ENCODE measurements at places on chromosomes 13 and 19. TPM values are rescaled to one million over a fixed set of nuclear protein-coding genes. Genes with fewer than 3 reads are reported as not detected.
A peak's percentile ranks its signal among the peaks of the same experiment; 100 is the strongest.

DNA sequence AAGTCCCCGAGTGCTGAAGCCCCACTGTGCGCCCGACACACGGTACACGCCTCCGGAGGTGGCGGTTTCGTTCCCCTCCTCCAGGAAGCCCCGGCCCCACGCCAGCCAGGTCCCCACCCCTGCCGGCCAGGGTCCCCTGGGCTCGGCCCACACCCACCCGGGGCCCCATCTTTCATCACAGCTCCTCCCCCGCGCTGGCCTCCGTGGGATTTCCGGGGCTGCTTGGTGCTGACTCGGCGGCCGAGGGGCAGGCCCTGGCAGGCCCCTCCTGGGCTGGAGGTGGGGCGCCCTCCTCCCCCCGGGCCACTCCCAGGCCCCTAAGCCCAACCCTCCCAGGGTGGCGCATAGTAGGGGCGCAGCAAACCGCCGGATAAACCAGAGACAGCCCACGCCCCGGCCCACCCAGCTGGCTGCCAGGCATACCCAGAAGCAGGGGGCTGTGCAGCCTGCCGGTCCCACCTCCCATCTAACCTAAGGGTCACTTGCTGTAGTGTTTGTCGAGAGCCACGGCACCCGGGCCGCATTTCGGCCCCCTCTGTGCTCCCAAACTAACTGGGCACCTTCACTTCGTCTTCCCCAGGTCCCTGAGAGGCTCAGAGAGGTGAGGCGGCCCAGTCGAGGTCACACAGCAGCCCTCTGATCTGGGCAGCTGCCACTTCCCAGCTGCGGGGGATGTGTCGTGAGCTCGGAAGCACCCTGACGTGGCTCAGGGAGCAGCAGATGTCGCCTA, 6.6 kb downstream of the ZBTB7A start:
- peak; percentile 58 for DNase-seq

DNA sequence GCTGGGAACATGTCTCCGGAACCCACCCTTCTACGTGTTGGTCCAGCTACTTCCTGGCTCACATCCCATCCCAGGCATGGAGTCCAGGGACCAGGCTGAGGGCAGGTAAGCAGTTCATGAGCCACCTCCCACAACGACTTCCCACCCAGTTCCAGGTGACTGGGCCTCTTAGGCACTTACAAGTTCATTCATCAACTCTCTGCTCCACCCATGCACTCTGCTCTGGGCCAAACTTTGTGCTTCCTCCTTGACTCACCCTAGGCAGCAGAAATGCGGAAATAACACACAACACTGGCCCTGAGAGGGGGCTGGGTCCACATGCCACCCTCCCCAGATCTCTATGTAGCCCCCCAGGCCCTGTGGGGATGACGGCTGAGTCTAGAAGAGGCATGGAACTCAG, 20.5 kb downstream of the IQCN start:
- no peak for DNase-seq

Gene ANKLE1
- 0.28 TPM for total RNA-seq

Gene FBL
- 59.7 TPM for total RNA-seq

Gene SPACA4
- total RNA-seq = not detected

Gene SIGLEC14
- total RNA-seq = 8.7 TPM

- no peak for DNase-seq
These were observed 12.1 kb upstream of the LGALS13 start for GRCh38 chr19:39590265-39590664.

DNA sequence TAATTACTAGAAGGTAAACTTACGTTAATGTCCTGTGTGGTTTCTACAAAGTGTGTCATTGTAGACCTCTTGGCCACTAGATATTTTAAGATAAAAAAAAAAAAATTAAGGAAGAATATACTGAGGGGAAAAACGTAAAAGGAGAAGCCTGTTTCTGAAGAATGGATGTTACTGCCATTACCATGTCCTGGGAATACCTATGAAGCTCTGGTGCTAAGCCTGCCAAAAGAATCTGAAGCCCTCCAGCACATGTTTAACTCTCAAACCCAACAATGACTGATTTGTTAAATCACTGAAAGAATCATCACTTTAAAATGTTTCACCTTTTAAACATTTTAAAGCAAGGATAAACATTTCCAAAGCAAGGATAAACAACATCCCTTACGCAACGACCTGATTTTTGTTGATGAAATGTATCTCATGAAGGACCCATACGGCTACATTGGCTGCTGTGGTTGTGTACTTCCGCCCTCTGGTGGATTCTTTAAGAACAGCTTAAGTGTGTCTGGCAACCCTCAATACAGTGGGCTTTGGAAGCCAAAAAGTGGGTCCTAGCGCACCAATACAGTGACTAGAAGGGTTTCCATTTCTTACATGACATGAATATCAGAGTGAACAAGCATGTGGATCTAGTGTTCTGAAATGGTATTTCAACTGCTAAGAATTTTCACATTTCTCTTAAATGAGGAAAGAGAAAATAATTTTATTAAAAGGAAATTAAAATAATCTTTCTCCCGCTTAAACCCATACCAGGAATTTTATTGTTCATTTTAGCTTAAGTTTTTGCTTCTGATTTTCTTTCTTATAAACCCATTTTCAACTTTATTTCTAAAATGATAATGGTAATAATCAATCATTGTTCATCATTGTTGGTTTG, 74.5 kb upstream of the RAP2A start:
- DNase-seq = peak; percentile 57

DNA sequence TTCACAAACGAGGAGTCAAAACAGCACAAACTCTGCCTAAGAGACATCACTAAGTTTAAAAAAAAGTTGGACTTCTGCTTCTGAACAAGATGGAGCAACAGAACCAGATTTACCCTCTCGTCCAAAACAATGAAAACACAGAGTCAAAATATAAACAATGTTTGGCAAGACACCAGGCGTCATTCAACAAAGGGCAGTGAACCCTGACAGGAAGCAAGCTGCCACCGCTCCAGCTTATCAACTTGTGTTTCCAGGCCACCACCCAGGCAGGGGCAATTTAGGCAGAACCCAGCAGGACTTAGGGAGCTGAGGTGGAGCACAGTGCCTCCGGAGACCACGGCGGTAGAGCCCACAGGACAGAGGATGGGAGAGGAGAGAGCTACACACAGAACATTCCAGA, 8.6 kb upstream of the NAPA start:
- no peak for DNase-seq

- DNase-seq = no peak
These were observed 6.6 kb upstream of the DDX39A start for GRCh38 chr19:14425696-14426138.

- no peak for DNase-seq
These were observed 68.9 kb upstream of the ZNF835 start for GRCh38 chr19:56740501-56740900.

Gene NRTN
- total RNA-seq = 7.3 TPM

DNA sequence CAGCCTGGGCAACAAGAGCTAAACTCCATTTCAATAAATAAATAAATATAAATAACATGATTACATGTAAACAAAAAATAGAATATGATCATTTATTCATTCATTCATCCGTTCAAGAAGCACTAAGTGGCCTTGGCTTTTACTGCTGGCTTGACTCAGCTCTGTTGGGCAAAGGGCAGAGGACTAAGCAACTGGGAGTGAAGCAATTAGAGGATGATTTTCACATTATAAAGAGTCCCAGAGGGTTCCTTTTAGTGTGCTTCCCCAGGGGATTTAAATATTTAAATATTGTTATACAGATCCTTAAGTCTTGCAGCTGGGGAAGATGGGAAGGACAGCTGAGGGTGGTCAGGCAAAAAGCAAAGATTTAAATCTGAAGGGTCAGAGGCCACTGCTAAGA, 34.9 kb upstream of the FLT1 start:
- DNase-seq = no peak

DNA sequence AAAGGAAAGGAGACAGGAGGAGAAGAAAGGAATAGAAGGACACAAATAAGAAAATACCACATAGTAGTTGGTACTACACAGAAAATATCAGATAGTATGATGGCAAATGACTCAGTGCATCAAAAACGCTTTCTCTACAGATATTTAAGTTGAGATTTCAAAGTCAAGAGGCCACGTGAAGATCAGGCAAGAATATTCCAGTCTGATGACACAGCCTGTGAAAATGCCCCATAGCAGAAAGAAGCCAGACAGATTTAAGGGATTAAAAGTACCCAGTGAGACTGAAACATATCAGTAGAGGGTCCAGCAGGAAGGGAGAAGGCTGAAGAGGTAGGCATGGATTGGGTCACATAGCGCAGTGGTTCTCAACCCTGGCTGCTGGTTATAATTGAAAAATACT, 113.7 kb downstream of the VWA8 start:
- no peak for DNase-seq

GRCh38 chr19:33508941-33509614, 12.5 kb downstream of the PEPD start:
- no peak for DNase-seq

Gene ANGPTL4
- total RNA-seq = 123 TPM

Gene POMP
- total RNA-seq = 187 TPM

Gene RGL3
- 57.7 TPM for total RNA-seq

Gene DAND5
- total RNA-seq = 0.35 TPM

DNA sequence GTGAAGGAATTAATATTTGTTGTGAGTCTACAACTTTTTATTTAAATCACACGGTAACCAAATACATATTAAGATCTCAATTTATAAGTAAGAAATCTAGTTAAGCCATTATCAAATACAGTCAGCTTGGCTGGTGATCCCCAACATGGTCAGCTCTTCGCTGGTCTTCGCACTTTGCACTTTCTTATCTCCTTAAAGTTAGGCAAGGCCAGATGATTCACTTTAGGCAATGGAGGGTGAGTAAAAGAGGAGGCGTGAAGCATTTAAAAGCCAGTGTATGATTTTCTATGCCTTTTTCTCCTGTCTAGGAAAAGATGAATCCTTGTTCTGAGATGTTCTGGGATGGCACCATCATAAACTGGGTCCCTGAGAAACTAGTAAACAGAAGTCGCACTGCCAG, 793.7 kb upstream of the ARGLU1 start:
- DNase-seq = no peak

DNA sequence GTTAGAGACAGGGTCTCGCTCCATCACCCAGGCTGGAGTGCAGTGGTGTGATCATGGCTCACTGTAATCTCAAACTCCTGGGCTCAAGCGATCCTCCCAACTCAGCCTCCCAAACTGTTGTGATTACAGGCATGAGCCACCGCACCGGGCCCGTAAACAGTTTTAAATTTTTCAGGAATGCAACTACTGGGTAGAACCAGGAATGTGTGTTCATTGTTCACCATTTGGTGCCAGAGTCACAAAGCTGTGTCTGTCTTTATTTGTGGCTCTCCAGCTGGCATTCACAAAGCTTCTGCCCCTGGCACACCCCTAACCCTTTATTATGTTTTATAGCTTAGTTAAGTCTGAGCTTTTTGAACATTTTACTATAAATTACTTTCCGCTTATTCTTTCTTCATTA, 19.8 kb upstream of the ACP7 start:
- DNase-seq = no peak

DNA sequence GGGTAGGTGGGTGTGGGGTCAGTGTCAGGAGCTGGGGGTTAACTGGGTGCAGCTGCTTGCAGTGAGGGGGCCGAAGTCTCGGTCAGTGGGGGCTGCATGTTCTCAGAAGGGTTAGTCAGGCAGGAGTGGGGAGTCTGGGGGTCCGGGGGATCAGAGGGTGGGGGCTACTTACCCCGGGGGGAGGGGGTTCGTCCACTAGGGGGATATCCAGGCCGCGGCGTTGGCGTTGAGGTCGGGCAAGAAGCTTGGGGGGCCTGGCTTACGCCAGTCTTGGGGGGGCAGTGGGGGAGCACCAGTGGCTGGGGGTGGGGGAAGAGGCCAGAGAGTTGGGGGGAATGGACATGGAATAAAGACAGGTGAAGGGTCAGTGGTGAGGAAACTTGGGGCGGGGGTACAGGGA, 9.1 kb downstream of the KCNC3 start:
- no peak for DNase-seq

GRCh38 chr19:13055213-13056051, 47.2 kb downstream of the LYL1 start:
- DNase-seq = no peak

GRCh38 chr13:99542788-99543406, 41.6 kb downstream of the TM9SF2 start:
- DNase-seq = peak; percentile 11

Gene LIM2
- total RNA-seq = not detected

DNA sequence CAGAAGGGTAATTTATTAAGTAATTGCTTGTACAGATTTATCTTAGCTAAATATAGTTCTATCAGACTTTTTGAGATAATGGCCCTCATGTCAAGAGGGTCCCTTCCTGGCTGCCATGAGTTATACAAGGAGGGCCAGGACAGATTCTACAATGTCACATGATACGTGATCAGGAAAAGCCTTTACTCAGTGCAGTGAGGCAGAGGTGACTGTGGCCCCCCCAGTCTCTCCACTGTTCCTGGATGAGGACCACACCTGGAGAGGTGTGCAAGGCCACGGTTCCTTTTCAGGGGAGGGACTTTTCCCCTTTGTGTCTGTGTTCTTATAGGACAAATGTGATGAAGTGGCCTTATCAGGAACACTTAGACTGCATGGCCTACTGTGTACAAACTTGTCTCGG, 54.3 kb upstream of the LRCH1 start:
- no peak for DNase-seq

DNA sequence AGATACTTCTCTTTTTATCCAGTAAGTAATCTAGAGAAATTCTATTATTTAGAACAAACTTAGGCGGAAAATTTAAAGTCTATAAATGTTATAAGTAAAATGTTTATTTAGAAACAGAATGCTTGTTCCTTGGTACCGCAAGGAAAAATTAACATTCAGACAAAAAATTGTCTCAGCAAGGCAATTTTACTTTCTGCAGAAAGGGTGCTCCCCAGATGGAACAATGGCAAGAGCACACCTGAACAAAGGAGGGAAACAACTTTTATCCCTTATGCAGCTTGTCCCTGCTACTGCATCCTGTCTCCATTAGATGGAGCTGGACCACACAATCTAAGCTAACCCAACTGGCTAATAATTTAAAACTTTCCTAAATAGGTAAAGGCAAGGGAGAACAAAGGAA, 6.5 kb upstream of the ZNF708 start:
- DNase-seq = no peak

GRCh38 chr13:23488442-23488841, 54.9 kb upstream of the SACS start:
- no peak for DNase-seq

DNA sequence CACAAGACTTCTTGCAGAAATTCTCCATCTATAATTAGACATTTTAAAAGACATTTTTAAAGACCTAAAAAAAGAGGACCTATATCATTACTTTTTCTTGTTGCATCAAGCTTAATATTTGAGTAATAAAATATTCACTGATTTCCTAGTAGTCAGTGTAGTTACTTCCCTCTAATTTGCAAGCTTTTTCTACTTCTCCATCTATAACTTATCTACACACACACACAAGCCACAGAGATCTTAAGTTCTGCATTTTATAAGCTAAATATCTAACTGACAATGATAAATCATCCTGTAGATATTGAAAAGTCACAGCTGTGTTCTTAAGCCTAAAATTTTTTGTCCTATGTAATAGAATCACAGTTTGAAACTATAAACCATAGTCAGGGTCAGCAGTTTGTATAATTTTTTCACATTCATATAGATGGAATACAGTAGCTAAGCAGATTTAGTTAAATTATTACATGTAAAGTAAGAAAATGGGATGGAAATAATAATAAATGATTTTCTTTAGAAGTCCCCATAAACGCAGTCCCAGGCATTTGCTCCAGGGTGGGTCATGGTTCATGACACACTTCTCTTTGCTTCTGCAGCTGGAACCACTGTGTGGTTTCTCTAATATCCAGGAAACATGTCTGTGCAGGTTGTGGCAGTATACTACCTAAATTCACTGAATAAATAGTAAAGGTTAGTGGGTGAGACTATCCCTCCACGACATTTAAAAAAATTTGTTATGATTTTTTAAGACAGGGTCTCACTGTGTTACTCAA, 60.2 kb downstream of the ESD start:
- no peak for DNase-seq

Data from adrenal gland (tissue), 19 donors.